ENCODE measurements at places on chromosomes 2 and 18.

DNA sequence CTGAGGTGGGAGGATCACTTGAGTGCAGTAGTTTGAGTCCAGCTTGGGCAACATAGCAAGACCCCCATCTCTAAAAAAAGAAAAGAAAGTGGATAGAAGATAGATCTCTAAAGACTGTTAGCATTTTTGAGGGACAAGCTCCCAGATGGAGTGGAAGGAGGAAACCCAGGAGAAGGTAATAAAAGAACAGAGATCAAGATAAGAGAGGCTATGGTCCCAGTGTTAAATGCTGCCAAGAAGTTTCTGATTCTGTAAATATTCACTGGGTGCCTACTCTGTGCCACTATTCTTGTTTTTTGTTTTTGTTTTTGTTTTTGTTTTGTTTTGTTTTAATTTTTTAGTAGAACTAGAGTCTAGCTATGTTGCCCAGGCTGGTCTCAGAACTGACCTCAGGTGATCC is 26.2 kb downstream of the FZD5 start:
- no peak for DNase-seq

GRCh38 chr2:23619941-23620340 is 235.0 kb downstream of the KLHL29 start:
- no peak for DNase-seq

DNA sequence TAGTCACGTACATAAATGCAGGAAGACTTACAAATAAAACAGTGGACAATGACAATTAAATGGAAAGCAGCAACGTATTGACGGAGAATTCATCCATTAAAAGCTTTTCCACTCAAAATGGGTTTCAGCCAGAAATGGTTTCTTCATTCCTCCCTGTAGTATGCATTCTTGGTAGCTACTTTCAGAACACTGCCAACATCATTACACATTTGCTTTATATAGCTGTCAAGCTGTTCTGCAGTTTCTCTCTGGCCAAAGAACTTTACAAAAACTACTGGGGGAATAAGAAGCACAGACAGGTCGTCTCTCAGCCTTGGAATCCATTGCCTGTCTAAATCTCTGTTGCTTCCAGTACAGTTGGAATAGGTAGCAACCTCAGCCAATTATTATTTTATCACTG is 84.1 kb upstream of the NCKAP5 start:
- DNase-seq, result no peak

GRCh38 chr2:11963966-11964365 is 217.5 kb downstream of the LPIN1 start:
- DNase-seq, result no peak

All from stimulated activated CD8-positive, alpha-beta memory T cell treated with anti-CD3 and anti-CD28 coated beads, Interleukin-7, amount 100 ng/mL, for 24 hours (primary cell).